ENCODE measurements at places on chromosomes 4 and X.

DNA sequence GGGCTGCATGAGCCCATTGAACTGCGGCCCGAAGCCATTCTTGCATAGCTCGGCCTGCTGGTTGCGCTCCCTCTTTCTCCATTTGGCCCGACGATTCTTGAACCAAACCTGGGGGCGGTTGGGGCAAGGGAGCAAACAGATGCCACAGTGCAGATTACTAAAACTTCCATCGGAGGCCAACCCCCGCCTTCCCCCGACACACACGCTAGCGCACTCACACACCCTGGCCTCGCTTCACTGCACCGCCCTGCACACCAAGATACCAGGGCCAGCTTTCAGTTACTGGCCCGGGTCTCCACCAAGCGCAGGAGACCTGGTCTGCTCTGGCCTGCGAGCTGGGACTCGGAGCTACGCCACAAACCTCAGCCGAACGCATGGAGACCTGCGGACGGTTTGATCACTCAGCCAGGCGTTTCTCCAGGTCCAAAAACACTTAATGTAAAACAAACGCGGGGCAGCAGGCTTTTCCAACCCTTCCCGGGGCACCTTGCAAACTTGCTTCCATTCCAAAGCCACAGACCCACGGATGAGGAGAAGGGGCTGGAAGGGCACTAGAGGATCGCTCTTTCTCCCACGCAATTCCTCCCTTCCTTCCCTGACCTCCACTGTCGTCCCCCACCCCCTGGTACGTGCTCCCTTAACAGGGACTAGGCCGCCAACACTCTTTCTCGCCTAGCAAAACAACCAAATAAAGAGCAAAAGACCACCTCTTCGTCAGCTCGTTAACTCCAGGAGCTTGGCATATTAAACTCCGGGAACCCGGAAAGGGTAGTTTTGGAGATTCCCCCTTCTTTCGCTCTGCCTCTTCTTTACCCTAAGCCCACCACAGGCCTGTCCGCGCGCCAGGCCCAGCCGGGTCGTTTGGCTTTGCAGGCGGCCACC is 4.1 kb downstream of the PITX2 start:
- no peak for DNase-seq

- no peak for DNase-seq
These were observed 466.3 kb downstream of the NAF1 start for GRCh38 chr4:162700358-162700757.

DNA sequence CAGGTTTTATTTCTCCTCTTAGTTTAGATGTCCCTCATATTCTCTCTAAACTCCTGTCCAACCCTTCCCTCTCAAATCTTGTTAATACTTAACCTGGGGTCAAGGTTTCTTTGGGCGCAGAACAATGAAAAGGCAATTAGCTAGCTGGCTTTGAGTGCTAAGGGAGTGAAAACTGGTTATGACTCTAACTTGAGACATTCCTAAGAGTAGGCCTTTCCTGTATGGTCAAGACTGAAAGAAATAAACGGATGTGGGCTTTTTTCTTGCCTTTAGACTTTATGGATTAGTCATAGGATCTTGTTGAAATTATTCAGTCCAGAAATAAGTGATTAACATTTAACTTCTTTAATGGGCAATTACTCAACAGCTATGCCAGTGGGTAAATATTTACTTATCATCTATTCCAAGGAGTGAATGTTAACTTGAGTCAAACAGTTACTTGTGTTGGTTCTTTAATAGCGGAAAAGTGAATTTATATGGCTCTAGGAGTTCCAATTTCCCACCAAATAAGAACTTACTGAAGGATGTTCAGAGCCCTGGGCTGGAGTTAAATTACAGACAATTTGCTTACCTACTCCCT is 141.7 kb upstream of the SCML1 start:
- DNase-seq, result no peak

- peak; percentile 23 for DNase-seq
These were observed 9.3 kb upstream of the SAT1 start for GRCh38 chrX:23773601-23774175.

GRCh38 chr4:66284991-66285451 is 614.7 kb upstream of the EPHA5 start:
- no peak for DNase-seq

GRCh38 chr4:2741626-2742025 is 14.5 kb downstream of the TNIP2 start:
- no peak for DNase-seq

DNA sequence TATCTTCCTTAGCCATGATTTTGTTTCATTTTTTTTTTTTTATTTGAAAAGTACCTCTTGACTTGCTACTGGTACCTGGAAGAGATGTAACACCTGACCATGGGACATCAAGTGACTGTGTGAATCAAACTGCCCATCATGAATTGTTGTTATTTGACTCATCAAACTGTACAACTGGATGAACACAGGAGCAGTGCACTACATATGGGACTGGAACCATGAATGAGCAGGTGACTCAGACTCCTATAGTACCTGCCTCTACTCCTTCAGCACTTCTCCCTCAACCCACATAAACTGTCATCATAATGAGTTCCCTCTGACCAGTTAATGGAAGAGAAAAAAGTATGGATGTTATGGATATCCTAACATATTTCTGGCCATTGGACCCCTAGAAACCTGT is 15.9 kb upstream of the UBE2D3 start:
- no peak for DNase-seq

DNA sequence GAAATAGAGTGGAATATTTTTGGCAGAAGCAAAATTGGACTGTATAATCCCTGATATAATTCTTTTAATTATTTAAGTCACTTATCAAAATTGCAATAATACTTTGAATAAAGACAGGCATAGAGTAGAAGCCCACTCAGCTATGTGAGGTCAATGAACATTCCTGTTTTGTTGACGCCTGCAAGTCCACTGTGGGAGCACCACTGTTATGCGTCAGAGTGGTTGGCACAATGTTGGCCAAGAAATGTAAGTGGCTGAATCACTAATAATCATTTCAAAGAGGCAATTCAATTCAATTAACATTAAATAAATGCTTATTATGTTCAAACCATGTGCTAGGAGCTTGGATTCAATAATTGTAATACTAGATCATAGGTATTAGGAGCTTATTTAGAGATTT is 221.0 kb downstream of the SPCS3 start:
- no peak for DNase-seq

GRCh38 chr4:109760682-109761081 is 30.8 kb upstream of the PLA2G12A start:
- no peak for DNase-seq

GRCh38 chr4:123340381-123340701 is 56.3 kb upstream of the SPRY1 start:
- DNase-seq, result no peak

- no peak for DNase-seq
These were observed 101.5 kb downstream of the PSAPL1 start for GRCh38 chr4:7333024-7333780.

DNA sequence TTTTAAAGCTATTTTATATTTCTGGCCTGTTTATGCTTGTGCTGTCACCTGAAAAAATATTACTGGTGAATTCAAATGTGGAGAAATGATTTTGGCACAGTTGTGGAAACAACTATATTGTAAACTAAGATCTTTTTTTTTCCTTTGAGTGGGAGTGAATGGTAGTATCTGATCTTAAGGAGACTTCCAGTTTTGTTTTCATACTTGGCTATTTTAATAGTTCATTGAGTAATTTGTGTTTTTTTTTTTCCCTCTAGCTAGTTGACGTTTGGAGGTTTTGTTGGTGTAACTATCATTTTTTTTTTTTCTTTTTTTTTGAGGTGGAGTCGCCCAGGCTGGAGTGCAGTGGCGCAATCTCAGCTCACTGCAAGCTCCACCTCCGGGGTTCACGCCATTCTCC is 10.5 kb downstream of the STAG2 start:
- no peak for DNase-seq

DNA sequence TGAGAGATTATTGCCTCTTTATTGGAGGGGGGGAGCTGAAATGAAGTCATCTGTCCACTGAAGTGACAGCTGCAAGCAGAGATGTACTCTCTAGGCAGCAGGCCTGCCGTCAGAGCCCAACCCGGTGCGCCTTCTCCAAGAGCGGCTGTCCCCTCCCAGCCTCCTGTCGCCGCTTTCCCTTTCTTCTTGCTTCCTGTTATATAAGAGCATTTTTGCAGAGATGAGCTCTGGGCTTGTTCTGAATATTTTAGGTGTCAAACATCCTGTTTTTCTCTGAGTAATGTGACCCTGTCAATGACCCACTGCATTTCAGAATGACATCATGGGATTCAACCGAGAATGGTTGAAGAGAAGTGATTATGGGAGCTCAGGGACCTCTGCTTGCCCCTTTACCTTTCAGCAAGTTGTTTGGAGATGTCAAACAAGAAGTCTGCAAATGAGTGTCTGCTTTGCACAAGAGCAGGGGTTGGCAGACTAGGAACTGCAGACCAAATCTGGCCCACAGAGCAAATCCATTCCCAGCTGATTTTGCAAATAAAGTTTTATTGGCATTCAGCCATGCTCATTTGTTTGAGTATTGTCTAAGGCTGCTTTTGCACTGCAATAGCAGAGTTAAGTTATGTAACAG is 79.9 kb downstream of the SLC9A6 start:
- no peak for DNase-seq

GRCh38 chrX:2784026-2784425 is 32.2 kb downstream of the XG start:
- no peak for DNase-seq

DNA sequence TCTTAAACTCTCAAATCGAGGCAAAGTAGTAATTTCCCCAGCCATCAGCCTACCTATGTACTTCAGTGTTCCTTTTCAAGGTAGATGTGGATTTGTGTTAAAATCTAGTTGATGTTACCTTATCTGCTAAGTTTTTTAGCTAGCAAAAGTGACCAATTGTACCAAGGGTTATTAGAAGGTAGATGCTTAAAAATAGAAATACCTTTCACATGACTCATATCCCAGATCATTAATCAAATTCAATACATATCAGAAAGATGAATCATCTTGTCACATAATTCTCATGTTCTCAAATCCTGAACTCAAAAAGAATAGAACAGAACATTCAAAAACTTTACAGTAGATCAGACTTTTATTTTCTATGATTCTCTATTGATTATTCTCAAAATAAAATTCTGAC is 3.5 kb downstream of the ENAM start:
- no peak for DNase-seq

DNA sequence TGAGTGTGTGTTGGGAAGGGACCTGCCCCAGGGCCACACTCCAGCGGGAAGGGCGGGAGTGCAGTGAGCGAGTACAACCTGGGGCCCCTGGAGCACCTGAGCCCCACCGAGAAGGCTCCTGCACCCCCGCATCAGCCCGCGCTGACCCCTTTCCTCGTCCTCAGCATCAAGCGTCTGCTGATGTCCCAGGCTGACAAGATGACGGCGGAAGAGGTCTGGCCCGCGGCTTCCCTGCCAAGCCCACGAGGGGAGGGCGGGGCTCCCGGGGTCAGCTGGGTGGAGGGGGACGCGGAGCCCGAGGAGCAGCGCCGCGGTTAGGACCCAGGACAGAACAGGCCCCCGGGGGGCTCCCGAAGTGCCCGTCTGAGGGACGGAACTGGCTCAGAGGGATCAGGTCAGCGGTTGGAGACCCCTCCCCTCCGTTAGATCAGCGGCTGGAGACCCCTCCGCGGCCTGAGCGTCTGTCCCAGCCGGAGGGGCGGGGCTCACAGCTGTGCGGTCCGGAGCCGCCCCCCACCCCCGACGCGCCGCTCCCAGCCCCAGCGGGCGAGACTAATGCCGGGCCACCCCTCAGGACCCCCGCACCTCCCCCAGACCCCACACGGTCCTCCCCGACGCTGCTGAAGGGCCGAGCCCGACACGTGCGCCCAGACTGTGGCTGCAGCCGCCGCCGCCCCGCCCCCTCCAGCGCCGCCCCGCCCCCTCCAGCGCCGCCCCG is 6.7 kb downstream of the MYL5 start:
- DNase-seq, result peak; percentile 52

DNA sequence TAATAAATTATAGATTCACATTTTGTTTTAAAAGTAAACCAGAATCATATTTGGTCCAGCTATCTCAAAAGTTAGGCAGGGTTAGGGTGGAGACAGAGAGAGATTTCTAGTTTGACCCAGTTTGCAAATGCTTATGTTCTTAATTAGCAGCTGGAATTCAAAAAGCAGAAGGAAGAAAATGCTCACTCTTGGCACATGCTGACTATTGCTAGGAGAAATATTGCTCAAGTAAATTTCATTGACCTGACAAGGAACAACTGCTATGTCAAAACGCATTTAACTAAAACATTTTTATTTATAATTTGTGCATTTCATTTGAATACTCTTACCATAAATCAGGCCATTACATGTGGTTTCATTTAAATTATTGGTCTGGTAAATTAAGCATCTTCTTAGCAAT is 131.8 kb downstream of the GLRA3 start:
- no peak for DNase-seq

DNA sequence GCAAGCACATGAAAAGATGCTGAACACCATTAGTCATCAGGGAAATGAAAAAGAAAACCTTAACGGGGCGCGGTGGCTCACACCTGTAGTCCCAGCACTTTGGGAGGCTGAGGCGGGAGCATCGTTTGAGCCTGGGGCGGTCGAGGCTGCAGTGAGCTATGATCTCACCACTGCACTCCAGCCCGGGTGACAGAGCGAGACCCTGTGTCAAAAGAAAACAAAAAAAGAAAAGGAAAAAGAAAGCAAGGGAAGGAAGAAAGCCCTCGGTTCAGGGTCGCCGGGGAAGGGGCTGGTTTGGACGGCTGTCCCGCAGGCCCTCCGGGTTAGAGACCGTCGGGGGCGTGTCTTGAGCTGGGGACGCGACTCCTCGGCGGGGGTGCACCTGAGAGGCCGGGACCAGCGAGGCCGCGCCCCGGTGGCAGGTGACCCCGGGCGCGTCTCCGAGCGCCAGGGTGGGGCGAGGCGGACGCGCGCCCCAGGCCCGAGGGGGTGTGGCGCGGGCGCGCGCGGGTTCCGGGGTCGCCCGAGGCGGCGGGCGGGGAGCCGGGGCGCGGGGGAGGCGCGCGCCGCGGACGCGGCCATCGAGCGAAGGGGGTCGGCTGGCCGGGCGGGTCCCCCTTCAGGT is 478 bp upstream of the PLXNA3 start:
- peak; percentile 64 for DNase-seq

GRCh38 chr4:89301902-89302301 is 5.7 kb downstream of the GPRIN3 start:
- DNase-seq, result no peak

DNA sequence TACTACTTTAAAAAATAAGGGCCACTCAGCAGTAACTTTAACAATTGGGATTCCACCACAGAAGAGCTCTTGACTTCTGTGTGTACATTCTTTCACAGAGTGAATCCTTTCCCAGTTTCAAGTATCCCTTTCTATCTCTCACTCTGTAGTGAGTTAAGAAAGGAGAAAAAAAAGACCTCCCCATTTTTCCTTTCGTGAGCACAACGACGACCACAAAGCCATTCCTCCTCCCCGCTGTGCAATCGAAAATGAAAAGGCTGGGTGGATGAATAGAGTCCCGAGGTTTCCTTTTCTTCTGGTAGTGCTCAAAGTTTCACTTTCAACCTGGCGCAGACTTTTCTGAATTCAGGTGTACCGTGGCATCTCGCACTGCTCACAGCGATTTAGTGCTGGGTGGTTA is 58.0 kb downstream of the TAB3 start:
- DNase-seq, result no peak

- no peak for DNase-seq
These were observed 22.5 kb downstream of the ATP2B3 start for GRCh38 chrX:153539979-153540358.

Data from T-helper 17 cell (primary cell).